Karpas-422 (cell line): ENCODE measurements at places on chromosomes 16 and 17. TPM values are rescaled to one million over a fixed set of nuclear protein-coding genes. Genes with fewer than 3 reads are reported as not detected.

TBC1D3I gene
- not detected in 2 replicates for total RNA-seq

MILR1 gene
- 104 and 156 TPM in 2 replicates for total RNA-seq

PRMT7 gene
- 43.9 and 44.6 TPM in 2 replicates for total RNA-seq

TNK1 gene
- 0.75 and 3.8 TPM in 2 replicates for total RNA-seq

SHCBP1 gene
- 15.5 and 15.7 TPM in 2 replicates for total RNA-seq
